ENCODE measurements at places on chromosomes 12 and 14.

GRCh38 chr14:95157048-95157326 lies 342 bp downstream of the DICER1 start:
- DNase-seq = no peak

GRCh38 chr12:102797528-102797927 lies 119.5 kb downstream of the PAH start:
- no peak for DNase-seq

DNA sequence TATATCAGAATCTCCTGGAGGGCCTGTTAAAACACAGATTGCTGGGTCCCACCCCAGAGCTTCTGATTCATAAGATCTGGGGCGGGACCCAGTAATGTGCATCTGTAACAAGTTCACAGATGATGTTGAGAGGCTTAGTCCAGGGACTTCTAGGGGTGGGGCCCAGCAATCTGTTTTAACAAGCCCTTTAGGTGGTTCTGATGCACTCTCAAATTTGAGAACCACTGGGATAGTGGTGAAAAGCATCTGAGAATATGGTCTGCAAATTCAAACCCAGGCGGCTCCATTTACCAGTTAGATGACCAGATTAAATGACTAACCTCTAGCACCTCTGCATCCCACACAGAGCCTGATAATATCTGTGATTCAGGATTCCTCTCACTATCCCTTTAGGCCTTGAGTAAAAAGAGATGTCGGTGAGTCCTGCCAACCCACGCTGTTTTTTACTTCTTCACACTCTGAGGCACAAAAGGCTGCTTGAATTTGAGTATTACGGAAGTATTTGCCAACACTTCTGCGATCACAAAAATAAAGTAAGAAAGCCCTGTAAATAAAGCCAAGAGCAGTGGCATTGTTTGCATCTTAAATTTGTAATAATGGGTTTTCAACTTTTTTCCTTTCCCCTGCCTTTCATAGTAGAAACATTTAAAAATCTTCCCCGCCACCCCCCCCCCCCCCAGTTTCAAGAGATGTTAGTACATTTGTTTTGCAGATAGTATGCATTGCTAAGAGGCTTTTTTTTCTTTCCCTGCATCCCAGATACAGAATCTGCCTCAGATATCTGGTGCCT lies 1.8 kb upstream of the FRS2 start:
- no peak for DNase-seq

DNA sequence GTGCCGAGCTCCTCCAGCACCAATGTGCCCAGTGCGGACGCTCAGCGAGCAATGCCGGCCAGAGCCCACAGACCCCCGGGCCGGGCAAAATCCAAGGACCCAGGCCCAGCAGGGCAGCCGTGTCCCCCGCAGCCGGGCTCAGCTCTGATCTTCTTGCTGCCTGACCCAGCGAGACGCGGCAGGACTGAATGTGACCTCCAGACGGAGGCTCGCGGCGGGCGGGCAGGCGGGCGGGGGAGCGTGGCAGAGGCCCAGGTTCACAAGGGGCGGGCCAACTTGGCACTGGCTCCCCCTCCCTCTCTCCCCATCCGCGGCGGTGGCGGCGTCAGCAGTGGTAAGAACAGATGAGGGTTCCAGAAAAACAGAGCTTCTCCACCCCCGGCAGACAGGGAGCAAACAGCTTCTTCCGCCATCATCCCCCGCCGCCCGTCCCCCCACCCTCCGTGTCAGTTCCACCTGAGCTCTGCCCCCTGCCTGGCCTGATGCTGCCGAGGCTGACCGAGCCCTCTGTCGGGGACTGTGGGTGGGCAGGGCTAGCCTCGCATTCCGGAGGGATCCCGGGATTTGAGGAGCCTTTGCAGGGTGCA lies 94.3 kb downstream of the RFLNA start:
- DNase-seq = peak; percentile 93

DNA sequence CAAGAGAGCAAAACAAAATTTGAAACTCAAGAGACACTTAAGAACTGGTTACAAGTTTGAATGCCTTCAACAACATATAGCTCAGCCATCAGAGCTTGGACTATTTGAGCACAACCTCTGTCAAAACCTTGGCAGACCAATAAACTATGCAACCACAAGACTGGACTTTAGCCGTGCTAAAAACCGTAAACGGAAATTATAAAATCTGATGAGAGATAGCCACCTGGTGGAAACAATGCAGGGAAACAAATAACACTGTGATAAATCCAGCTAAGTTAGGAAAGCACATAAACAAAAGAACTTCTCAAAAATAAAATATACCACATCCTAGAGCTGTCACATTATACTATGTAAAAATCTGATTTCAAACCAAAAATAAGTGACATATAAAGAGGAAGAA lies 1074.2 kb upstream of the NOVA1 start:
- DNase-seq = no peak

DNA sequence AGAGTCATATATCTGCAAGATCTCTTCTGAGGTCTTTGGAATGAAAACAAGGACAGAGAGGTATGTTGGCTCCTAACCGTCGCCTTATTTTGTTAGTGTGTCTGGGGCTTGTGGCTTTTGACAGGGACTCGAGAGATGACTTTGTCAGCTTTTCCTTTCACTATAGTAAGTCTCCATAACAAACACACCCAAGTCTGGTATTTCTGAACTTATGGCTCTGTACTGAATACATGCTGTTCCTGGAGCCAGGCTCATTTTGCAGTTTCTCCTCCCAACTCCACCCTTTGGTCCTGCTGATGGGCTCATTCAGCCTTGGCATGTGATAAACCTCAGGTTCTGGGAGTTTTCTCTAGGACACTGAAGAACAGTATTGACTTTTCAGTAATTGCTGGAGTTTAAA lies 27.7 kb upstream of the TMED10 start:
- no peak for DNase-seq

Data from Right ventricle myocardium superior (tissue), 1 donor.